ENCODE measurements at places on chromosomes 6 and 20. TPM values are rescaled to one million over a fixed set of nuclear protein-coding genes. Genes with fewer than 3 reads are reported as not detected.

TCF15 gene
- polyA plus RNA-seq: 2.9 TPM

HCRTR2 gene
- polyA plus RNA-seq: not detected

PRSS16 gene
- 0.32 TPM for polyA plus RNA-seq

CLPSL1 gene
- polyA plus RNA-seq: not detected

CYP39A1 gene
- polyA plus RNA-seq: 2.3 TPM

MRAP2 gene
- 23.1 TPM for polyA plus RNA-seq

BPIFB4 gene
- 0.19 TPM for polyA plus RNA-seq

DYNLT2 gene
- 2.0 TPM for polyA plus RNA-seq

GSTA2 gene
- not detected for polyA plus RNA-seq

C6orf120 gene
- polyA plus RNA-seq: 39.0 TPM

BMP2 gene
- 3.0 TPM for polyA plus RNA-seq

GTSF1L gene
- not detected for polyA plus RNA-seq

ME1 gene
- 1.3 TPM for polyA plus RNA-seq

ADGRB3 gene
- polyA plus RNA-seq: 0.54 TPM

CPXM1 gene
- 47.2 TPM for polyA plus RNA-seq

LATS1 gene
- 20.8 TPM for polyA plus RNA-seq

MYLIP gene
- 40.9 TPM for polyA plus RNA-seq

CLDN20 gene
- 0.52 TPM for polyA plus RNA-seq

SPATA25 gene
- polyA plus RNA-seq: 4.8 TPM

BMP5 gene
- polyA plus RNA-seq: 13.6 TPM

MAFB gene
- polyA plus RNA-seq: 8.8 TPM

RSPH9 gene
- polyA plus RNA-seq: 0.75 TPM

AVP gene
- polyA plus RNA-seq: not detected

MAN1A1 gene
- polyA plus RNA-seq: 38.5 TPM

LZTS3 gene
- polyA plus RNA-seq: 3.7 TPM

Data from muscle of back (tissue), 13 donors.